ENCODE measurements at places on chromosomes 16 and 17.

DNA sequence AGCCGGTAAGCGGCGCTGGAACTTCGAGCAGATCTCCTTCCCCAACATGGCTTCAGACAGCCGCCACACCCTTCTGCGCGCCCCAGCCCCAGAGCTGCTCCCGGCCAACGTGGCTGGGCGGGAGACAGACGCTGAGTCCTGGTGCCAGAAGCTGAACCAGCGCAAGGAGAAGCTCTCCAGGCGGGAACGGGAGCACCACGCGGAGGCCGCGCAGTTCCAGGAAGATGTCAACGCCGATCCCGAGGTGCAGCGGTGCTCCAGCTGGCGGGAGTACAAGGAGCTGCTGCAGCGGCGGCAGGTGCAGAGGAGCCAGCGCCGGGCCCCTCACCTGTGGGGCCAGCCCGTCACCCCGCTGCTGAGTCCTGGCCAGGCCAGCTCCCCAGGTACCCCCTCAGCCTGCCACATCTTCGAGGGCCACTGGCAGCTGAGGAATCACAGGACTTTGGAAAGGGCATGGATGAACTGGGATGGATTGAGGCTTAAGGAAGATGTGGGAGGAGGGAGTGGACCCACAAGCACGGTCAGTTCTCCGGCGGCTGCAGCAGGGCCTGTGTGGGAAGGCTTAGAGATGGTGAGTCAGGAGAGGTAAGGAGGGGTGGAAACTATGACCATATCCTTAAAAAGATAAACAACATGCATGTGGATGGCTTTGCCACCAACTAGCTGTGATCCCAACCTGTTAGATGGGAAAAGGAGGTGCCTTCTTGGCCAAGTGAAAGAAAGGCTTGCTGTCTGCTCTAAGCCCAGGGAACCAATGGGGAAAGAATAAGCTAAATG is 3.4 kb upstream of the LLGL2 start:
- DNase-seq: peak; percentile 34

GRCh38 chr17:73729101-73729500 is 84.9 kb upstream of the SDK2 start:
- DNase-seq: no peak

DNA sequence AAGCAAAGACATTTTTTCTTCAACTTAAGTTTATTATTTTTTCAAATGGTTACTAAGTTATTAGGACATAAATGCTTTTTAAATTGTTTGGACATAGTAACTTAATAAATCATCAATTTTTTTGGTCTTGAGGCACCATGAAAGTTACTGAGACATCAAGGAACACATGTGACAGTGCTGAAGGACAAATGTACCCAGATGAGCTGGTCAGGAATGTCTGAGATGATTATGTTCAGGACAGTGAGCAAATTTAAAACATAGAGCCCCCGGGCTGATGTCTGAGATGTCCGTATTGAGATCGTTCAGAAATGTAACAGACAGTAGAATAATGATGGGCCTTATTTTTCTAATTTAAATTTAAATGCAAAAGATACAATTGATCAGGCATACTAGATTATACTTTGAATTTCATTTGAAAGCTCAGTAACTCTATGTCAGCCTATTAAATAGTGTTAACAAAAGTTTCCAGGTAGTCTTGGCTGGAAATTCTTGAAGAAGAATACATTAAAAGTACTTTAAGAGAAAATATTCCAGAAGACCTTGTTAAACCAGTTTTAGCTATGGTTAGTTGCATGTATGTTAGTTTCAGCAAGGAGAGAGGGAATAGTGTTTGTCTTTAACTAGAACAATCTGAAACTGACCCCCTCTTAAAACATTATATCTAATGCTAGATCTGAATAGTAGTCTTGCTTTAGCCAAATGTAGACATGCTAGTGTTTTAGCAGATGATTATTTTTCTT is 36.4 kb downstream of the SEC14L1 start:
- no peak for DNase-seq

DNA sequence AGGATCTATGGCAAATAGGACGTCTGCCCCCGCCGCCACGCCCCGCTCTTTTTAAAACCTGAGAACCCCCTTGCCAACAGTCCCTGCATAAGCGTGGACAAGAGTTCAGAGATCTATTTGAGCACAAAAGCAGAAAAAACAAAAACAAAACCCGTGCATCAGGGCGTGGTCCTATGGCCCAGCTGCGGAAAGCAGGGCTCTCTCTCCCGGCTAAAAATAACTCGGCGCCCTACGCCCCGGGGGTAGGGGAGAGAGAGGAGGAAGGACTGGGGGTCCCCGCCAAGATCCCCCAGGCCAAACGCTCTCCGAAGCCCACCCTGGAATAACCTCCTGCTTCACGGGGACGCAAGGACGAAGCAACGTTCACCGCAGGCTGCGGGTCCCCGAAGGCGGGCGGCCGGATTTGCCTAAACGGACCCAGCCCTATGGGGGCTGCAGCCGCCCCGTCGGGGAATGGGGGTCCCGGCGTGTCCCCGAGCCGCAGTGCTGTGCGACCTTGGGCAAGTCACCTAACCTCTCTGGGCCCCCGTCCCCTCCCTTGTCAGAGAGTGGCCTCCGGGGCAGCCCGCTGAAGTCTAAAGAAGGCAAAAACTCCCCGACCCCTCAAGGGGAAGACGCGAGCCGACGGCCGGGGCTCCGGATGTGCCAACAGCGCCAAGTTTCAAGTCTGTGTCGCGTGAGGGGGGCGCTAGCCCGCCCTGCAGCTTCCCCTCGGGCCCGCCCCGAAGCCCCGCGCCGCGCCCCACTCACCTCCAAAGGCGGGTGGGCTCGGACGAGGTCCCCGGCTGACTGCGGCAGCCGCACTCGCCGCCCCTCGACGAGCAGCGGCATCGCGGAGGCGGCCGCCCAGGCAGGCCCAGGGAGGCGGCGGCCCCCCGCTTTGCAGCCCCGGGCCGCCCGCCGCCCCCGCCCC is 477 bp downstream of the NTAN1 start:
- no peak for DNase-seq

GRCh38 chr16:13291591-13292333 is 390.4 kb downstream of the SHISA9 start:
- no peak for DNase-seq
